Anterior cingulate cortex (tissue), 58 donors: ENCODE measurements at places on chromosomes 3 and 15.

GRCh38 chr15:91866371-91866905 is 12.9 kb downstream of the SLCO3A1 start:
- DNase-seq, result no peak

- no peak for DNase-seq
Measured at GRCh38 chr3:97138914-97139541, 324.6 kb downstream of the EPHA6 start.

DNA sequence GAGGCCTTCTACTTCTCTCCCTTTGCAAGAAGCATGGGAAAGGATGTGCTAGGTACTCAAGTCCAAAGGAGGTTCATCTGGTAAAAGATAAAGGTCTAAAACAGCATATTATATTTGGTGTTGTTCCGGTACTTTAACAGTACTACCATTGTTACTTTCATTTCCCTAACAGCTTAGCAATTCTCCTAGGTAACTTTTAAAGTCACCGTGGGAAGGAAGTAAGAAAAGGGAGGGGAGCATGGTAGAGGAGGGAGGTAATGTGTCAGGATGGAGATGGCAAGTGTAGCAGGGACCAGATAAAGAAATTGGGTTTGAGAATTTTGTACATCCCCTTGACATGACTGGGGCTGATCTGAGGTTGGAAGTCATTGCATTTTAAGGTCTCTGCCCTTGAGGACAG is 89.4 kb upstream of the SKOR1 start:
- no peak for DNase-seq

GRCh38 chr3:107414325-107414964 is 37.2 kb downstream of the CCDC54 start:
- DNase-seq, result no peak

DNA sequence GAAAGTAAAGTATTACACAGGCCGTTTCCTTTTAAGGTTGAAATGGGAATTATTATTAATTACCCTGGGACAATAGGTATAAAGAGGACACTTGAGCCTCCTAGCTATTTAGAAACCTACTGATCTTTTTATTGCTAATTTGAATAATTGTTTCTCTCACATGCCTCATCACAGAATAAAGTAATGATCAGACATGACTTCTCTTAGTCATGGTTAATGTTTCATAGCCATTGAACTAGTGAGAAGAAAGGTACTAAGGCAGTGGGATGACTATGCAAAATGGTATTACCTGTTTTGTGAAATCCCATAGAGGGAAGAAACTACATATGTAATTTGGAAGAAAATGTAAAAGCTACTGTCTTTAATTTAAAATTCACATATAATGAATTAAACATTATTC is 85.6 kb downstream of the EPHA6 start:
- no peak for DNase-seq

DNA sequence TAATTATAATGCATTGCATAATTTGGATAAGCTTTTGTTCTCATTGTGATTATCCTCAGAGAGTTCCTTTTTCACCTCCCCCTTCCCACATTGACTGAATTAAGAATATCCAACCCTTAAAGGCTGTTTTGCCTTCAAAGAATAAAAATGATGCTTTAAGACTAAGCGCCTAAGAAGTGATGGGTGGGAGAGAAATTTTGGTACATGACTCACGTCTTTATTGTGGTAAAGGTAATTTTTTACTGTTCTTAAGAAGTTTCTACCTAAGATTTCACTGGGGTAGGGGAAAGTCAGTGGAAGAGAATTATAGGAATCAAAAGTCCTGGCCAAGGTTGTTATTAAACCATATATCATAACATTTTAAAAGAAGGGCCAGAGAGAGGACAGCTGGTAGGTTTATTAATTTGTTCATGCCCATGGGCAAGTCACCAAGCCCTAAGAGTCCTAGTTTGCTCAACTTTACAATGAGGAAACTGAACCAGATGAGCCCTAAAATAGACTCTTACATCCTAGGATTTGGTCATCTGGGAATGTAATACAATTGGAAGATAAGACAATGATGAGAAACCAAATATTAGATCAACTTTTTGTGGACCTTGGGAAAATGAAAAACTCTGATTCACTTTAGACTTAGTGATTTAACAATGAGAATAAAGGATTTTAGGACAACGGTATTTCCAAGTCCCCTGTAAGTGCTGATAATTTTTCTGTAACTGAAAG is 101.1 kb upstream of the RASGRP1 start:
- DNase-seq, result no peak

DNA sequence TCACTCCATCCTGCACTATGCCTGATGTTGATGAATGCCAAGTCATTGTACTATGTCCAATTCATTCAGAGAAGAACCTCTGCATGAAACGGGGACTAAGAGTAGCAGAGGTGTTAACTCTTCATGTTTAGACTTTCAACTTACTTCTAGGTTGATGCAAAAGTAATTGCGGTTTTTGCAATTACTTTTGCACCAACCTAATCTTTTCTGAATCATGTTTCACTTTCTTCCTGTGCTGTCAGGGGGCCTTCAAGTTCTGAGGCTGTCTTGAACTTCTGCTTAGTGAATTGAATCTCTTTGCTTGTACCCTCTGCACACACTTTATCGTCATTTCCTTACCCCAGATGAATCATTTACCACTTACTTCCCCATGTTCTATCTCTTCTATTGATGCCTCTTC is 636.2 kb downstream of the NAALADL2 start:
- no peak for DNase-seq

DNA sequence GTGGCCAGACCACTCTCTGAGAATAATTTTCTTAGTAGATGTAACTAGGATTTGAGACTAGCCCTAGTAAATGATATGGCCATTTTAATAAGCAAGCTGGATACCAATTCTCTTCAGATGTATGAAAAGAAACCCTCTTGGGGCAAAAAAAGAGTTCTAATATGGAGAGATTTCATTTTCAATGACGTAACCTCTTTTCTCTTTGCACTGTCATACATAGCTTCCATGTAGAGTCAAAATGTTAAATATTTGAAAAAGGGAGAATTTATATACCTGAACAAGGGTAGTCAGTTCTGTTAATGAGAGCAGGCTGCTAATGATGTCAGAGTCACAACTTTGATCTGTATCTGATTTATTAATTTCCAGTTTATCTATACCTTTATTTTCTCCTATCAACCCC is 120.0 kb downstream of the KBTBD8 start:
- DNase-seq, result no peak

DNA sequence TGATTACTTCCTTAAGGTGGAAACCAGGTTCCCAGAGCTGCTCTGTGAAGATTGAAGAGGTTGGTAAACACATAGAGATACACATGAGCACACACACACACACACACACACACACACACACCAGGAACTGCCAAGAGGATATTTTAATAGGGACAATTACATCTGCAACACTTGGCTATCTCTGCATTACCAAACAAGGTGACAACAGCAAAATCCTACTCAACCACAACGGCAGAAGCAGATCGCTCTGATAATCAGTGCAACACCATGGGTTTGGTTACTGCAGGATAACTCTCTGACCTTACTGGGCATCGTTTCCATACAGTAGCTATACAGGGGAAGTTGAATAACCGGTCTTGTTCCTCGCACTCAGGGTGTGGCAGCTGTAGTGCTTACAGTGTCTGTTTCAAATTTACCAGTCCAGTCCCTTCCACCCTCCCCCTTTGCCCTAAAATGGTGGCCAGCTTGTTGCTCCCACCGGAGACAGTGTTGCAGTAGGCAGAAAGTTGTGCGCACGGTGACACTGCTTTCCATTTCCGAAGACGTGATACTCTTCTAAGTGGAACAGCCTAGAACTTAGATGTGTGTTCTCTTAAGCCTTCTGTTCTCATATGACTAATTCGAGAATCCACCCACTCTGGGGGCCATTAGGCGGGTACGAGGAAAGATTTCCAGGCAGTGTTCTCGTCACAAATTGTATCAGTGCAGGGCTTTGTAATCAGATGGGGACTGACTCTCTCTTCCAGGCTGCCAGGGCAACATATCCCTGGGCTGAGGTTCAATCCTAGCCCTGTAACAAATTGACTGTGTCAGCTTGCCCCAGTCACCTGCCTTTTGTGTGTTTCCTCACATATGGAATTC is 176.2 kb downstream of the P3H2 start:
- DNase-seq, result no peak

GRCh38 chr3:173938616-173939015 is 541.1 kb downstream of the NLGN1 start:
- DNase-seq, result no peak

- no peak for DNase-seq
Measured at GRCh38 chr3:164278550-164278949, 799.7 kb downstream of the SI start.

DNA sequence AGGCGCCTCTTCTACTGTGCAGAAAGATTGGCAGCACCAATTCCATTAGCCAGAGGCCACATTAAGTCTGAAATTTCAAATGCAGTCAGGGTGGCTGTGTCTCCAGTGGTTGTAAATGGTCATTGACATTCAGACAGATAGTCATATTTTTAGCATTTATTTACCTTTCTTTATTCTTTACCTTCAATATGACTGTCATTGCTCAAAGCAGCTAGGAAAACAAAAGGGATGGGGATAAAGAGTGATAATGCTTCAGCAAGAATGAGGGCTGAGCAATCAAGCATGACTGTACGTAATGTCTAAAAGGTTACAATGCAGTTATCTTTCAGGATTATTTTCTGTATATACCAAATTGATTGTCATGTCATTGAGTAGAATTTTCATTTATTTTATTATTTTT is 360.4 kb downstream of the EFHB start:
- DNase-seq, result no peak
